ENCODE measurements at places on chromosomes 7 and 10.
A peak's percentile ranks its signal among the peaks of the same experiment; 100 is the strongest.

GRCh38 chr10:9819756-9820494, 1197.7 kb upstream of the CELF2 start:
- no peak for DNase-seq

DNA sequence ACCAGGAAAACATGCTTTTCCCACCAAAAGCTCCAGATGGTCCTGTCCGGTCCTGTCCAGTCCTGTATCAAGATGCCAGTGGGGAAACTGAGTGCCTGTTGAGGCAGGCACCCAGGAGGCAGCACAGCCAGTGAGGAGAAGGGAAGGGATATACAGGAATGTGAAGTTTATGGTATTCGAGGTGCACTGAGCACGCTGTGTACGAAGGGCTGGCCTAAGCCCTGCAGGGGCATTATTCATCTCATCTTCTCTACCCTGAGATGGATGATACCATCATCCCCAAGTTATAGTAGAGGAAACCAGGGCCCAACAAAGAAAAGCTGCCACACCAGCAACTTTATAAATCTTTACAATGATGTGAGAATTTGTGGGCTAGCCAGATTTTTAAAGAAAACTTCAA, 23.4 kb upstream of the FXYD4 start:
- DNase-seq: no peak

DNA sequence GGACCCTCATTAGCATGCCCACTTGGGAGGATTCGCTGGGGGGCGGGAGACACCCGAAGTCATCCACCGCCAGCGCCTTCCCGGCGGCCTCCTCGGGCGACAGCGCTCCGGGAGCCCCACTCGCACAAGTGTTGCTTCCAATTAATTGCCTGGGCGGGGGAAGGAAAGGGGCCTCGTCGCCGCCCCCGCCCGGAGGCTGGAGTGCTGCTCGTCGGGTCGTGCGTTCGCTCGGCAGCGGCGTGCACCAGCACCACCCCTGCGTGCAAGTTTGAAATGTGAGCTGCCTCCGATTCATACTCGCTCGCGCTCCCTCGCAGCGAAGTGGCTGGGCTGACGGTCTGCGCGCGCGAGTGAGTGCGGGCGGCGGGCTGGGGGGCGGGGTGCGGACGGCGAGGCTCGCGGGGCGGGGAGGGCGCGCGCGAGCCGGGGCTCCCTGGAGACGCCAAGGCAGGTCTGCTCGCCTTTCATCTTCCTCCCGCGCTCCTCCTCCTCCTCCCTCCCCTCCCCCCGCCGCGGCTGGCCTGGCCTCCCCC, 104.6 kb upstream of the PPIF start:
- DNase-seq: peak; percentile 23

GRCh38 chr7:131183611-131184119, 144.0 kb upstream of the MKLN1 start:
- DNase-seq: no peak

DNA sequence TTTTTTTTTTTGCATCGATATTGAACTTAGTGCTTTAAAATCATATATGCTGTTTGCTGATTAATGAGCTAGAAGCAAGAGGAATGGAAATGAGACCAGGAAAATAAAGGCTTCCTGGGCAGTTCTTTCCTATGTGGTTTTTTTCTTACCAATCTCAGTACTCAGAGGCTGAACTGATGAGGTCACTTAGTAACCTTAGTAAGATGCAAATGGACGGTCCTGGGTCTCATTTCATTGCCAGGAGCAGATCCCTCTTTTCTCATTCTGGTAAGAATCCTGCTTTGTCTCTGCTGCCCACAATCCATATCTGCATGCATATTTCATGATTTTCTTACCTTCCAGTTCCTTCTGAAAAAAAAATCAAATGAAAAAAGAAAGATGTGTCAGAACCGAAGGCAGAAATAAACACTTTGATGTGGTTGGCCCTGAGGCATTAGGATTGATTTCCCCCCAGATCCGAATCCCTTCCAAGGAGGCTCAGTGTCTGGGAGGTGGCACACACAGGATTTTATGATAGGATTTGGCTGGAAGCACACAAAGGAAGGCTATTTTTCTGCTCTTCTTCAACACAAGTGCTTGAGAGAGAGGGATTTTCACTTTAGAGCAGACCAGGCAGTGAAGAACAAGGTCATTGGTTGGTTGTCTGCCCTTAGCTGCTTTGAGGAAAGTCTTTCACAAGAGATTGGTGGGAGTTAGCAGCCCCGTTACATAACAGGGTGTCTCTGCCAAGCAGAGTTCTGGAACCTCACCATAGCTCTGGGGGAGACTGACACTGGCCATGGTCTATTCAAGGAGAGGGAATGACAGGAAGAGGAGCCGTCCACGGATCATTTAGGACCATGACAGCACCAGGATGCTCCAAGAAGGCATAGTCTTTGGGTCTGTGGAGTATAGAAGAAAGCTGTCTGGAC, 150.0 kb downstream of the CAMK1D start:
- DNase-seq: no peak

GRCh38 chr7:106565428-106565827, 95.5 kb downstream of the CCDC71L start:
- DNase-seq: no peak

DNA sequence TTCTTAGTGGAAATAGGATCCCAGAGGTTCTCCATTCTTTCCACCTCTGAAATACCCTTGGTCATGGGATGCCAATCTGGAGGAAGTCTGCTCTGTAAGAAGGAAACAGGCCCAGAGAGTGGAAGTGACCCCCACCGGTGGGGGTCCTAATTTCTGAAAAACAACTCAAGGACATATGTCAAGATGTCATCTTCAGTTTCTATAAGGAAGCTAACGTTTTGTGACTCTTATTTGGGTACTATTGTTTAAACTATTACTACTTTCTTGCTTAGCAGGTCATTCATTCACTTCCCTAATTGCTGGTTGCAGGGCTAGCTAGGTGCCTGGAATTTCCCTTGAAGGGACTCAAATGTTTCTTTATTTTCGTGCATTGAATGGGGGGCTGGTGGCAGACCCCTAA, 1.9 kb upstream of the ZNF775 start:
- no peak for DNase-seq

- DNase-seq: no peak
Measured at GRCh38 chr7:44251881-44252280, 51.1 kb downstream of the YKT6 start.
